CD8-positive, alpha-beta memory T cell (primary cell): ENCODE measurements at places on chromosomes 13 and 19. TPM values are rescaled to one million over a fixed set of nuclear protein-coding genes. Genes with fewer than 3 reads are reported as not detected.

- DNase-seq: no peak
Measured at GRCh38 chr13:32179708-32180107, 135.5 kb downstream of the ZAR1L start.

DNA sequence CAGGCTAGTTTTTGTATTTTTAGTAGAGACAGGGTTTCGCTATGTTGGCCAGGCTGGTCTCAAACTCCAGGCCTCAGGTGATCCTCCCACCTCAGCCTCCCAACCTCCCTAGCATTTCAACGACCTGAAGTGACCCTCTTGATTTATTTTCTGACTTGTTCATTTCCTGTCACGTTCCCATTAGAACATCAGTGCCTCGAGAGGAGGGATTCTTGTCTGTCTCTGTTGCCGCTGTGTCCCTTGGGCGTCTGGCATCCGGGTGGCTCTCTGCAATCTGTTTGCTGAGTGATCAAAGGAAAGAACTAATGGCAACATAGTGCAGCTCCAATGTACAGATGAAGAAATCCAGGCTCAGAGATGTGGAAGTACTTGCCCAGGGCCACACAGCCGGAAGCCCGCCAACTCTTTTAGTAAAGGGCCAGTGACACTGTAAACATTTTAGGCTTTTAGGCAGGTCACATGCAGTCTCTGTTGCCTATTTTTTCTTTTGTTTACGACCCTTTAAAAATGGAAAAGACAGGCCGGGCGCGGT lies 47.5 kb downstream of the NFIC start:
- DNase-seq: no peak

- no peak for DNase-seq
Measured at GRCh38 chr19:1765232-1765903, 12.1 kb downstream of the ONECUT3 start.

SLC10A2 gene
- not detected for total RNA-seq

DNA sequence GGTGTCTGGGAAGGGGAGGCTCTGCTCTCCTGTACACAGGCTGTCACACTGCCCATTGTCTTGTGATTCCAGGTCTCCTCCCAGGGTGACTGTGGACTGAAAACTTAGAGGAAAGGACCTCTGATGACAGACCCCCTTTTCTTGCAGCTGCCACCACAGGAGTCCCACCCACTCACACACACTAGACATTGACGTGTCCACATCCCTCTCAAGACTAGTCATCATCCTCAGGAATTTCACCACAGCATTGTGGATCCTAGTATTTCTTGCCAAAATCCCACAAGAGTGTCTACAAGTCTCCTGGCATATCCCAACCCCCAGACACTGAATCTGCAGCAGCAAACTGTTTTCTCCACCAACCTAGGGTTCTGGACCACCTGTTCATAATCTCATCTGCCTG lies 5.3 kb downstream of the ZNF85 start:
- DNase-seq: no peak

DNA sequence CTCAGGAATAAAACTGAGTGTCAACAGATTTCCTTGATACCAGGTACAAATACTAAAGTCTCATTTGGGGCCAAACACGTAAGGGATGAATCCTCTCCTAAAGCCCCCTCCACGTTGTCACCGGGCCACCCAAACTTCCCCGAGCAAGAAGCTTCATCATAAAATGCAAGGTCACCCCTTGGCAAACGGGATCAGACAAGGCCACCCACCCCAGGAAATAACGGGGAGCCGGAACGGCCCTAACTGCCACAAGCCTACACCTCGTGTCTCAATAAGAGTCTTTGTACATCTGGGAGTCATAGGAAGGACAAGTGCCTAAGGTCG lies 717 bp downstream of the EEF2 start:
- no peak for DNase-seq

DNA sequence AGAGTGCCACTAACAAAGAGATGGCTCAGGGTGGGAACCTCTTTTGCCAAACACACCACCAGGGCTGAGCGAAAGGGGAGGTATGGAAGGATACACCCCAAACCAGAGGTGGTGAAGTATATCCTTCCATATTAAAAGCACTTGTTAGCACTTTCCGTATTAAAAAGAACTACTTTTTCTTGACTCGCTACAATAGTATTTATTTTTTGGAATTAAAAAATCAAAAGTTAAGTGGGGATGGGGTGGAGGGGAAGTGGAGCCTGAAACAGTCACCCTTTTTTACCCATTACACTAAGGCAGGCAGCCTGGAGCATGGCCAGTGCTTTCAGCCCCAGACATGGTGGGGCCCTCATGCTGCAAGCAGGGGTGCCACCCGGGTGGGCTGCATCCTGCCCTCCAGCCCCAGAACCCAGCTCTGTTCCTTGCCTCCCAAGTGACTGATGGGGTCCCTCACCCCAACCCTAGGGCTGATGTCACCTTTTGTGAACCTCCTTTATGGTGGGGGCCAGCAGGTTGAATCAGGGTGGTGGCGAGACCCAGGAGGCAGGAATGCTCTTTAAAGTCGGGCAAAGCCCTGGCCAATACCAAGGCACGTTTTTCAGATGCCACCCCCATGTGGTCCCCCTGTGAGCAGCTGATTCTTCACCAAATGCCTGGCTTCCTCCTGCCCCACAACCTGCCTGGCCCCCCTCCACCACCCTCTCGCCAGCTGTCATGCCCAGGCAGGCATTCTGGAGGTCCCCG lies 31.0 kb downstream of the LYL1 start:
- no peak for DNase-seq

GRCh38 chr13:36158611-36159010 lies 27.4 kb upstream of the DCLK1 start:
- no peak for DNase-seq

TMEM150B gene
- not detected for total RNA-seq

DNA sequence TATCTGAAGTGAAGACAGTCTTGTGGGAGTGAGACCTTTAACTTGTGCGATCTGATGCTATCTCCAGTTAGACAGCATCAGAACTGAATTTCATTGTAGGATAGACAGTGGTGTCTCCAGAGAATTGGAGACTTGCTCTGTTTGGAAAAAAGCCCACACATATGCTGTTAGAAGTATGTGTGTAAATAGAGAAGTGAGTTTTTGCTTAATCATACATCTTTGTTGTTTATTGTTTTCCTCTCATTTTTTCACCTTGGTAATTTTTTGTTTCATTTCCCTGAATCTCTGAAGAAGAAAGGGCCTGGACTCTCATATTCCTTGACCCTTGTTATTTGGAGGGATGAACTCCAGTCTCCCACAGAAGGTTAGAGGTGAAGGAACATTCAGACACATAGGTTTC lies 21.8 kb downstream of the FPR3 start:
- no peak for DNase-seq

DNA sequence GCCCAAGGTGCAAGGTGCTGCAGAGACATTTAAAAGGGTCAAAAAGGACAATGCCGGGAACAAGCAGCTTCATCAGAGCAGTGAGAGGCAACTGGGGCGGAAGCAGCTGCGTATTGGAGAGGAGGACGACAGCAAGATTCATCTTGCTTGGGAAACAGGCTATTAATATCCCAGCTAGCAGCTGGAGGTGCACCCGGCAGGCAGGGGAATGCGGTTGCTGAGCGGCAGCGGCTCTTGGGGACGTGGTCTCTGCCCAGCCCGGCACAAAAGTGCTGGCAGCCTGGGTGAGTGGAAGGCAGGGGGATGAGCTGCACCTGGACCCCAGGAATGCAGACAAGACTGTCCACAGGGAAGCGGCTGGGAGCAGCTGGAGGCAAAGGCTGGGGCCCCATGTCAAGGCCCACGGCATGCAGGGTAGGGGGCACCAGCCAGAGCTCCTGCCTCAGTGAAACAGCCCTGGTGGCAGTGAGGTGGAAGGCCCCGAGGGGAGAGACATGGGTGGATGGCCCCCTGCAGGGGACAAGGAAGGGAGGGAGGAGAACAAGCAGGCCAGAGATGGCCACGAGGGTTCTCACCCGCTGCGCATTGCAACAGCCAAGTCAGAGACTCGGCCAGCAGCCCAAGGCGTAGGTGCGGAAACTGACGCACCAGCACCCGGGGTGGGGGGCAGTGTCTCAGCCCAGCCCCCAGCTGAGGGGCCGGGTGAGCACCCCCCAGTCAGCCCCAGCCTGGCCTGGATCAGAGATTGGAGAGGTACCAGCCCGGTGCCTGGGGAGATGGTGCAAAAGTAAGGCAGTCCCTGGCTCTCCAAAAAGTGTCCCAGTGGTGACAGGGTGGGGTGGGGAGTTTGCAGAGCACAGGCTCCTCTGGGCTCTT lies 34.4 kb downstream of the PEPD start:
- DNase-seq: no peak

DNA sequence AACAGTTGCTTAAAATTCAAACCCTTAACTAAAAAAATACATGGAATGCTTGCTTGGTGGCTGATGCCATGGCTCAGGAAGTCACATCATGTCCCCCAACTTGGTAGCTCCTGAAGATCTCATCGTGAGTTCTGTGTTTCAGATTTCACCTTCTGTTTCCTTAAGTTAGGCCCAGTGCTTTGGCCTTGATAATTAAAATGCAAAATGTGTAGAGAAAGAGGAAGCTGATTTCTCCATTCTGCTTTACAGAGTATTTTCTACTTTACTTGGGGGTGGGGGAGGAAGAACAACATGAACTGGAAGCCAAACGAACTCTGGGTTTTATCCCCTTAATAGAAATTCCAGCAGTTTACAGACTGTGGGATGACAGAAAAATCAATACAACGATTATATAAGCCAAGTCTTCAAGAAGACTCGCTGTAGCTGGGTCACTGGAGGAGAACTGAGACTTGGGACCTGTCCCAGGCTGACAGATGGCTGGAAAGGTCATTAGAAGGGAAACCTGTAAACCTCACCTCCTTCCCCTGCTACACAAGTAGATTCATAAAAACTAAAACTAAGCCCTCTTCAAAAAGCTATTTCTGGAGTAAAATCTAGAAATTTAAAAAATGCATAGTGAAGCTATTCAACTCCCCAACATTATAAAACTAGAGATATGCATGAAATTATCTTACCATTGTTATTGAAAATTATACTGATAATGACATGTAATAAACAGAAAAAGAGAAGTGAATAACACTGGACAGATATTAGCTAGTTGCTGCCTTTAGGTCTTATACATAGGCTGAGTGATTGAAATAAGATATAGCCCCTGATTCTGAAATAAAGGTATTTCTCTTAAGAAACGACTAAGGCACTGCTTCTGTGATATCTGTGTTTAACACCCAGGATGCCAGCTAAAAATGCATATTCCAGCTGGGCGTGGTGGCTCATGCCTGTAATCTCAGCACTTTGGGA lies 22.1 kb upstream of the GGACT start:
- no peak for DNase-seq

DNA sequence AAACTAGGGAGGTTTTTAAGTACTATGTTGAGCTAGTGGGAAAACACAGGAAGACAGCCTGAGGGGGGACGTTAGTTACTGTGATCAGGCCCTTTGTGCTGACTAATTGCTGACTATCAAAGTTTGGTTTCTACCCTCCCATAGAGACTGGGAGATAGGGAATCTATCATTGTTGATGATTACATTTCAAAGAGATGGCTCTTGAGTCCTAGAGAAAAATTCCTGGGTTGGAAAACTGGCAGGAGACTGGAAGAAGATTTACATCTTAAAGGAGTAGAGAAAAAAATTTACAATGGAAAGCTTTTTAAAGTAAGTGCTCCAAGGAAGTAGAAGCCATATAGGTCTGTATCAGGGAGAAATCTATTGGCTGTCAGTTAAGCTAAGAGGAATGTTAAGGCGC lies 522.0 kb upstream of the KLHL1 start:
- no peak for DNase-seq

PRTN3 gene
- total RNA-seq: not detected

- DNase-seq: no peak
Measured at GRCh38 chr19:16207063-16207462, 9.4 kb downstream of the AP1M1 start.

FCGBP gene
- total RNA-seq: 7.9 TPM

CABP5 gene
- not detected for total RNA-seq

DNA sequence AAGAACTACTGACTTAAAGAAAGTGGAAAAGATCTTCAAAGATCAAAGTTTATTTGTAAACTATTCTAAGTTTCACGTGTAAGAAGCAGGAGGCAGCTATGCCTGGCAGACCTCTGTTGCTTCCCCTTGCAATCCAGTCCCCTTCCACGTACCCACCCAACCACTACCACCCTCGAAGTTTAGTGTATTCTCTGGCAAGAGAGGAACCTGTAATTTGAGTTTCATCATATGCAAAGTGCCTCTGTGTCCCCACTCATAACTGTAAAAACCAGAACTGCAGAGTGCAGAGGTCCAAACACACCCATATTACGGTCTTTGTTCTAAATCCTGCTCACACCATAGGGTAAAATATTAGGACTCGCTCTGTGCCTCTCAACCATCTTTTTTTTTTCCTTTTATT lies 75.8 kb upstream of the FRY start:
- no peak for DNase-seq

DNA sequence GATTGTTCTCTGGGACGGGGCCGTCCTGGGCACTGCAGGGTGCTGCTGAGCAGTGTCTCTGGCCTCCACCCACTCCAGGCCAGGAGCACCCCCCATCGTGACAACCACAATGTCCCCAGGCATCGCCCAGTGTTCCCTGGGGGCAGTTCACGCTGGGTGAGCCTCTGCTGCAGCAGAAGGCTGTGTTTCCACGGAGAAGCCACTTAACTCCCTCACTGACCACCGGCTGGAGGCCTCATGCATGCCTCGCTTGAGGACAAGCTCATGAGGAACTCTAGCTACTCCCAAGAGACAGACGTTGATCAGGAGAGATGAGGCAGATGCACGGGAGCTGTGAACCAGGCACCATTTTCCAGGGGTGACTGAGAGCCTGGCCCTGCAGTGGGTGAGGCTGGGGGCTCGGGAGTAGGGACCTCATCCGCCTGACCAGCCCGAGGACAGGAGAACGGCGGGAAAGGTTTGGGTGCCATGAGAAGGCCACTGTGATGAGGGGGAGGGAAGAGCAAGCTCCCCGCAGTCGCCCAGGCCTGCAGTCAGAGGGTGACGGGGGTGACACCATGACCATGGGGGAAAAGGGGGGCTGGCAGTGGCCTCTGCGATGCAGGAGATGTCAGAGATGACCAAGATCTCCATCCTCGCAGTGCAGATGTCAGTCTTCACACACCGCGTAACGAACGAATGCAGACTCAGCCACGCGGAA lies 5.1 kb downstream of the SLC39A3 start:
- DNase-seq: no peak

DNA sequence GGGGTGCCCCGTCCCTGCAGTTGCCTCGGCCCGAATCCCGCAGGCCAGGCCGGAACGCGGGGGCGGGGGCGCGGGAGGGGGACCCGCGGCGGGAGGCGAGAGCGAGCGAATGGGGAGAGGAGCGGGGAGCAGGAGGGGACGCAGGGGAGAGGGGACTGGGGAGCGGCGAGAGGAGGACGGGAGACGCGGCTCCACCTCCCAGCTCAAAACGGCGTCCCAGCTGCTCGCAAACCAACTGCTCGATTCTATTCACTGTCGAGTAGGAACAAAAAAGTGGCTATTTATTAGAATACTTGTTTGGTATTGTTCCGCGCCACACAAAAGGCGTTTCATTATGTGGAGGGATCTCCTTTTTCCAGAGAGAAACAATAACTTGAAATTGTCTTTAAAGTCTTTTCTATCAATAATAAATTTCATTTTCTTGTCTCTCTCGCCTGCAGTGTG lies 10.6 kb upstream of the SOX1 start:
- DNase-seq: no peak
